Stimulated activated CD4-positive, alpha-beta T cell treated with anti-CD3 and anti-CD28 coated beads, TNF-alpha, amount 100 ng/mL, for 1 hour (primary cell): ENCODE measurements at places on chromosomes 7 and 10.

DNA sequence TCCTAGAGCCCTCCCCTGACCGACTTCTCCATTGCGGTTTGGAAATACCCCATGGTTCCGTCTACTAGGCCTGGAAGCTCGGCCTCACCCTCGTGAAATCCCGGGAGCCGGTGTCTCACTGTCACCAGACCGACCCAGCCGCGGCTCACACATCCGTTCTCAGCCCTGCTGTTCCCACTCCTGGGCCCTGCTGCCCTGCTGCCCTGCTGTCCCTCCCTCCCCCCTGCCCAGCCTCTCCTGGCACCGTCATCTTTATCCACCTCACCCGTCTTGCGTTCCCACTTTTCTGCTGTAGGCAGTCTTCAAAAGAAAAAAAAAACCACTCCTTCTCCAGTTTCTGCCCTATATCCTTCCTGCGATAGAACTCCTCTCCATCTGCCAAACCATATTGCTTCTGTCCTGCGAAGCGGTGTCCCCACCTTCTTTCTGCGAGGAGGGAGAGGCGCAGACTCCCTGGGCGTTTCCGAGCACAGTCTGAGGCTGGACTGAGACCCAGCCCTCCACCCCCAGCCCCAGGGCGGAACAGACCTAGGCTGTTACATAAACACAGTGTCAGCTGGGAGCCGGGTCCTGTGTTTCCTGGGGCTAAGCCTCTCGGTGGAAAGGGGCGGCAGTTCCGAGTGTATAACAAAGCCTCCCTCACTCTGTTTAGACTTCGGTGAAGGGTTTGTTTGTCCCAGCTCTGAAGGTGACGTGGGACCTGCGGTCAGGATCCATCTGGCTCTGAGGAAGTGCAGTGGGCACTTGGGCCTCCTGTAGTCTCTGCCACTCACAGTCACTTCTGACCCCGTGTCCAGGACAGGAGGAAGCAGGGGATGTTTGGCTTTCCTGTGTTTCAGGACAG is 2.8 kb downstream of the AGAP3 start:
- no peak for DNase-seq

- no peak for DNase-seq
Measured at GRCh38 chr7:151426441-151426903, 13.5 kb downstream of the CRYGN start.

DNA sequence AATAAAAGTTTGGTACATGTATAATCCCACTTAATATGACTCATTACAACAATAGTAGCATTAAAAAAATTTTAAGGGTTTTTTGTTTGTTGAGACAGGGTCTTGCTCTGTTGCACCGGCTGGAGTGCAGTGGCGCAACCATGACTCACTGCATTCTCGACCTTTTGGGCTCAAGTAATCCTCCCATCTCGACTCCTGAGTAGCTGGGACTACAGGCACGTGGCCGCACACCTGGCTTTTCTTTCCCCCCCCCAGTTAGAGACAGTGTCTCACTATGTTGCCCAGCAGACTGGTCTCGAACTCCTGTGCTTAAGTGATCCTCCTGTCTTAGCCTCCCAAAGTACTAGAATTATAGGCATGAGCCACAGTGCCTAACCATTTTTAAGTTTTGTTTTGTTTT is 40.7 kb downstream of the KMT2C start:
- DNase-seq: no peak

GRCh38 chr10:49403363-49403762 is 7.5 kb upstream of the DRGX start:
- no peak for DNase-seq

GRCh38 chr10:58341947-58342346 is 7.1 kb downstream of the UBE2D1 start:
- DNase-seq: no peak

DNA sequence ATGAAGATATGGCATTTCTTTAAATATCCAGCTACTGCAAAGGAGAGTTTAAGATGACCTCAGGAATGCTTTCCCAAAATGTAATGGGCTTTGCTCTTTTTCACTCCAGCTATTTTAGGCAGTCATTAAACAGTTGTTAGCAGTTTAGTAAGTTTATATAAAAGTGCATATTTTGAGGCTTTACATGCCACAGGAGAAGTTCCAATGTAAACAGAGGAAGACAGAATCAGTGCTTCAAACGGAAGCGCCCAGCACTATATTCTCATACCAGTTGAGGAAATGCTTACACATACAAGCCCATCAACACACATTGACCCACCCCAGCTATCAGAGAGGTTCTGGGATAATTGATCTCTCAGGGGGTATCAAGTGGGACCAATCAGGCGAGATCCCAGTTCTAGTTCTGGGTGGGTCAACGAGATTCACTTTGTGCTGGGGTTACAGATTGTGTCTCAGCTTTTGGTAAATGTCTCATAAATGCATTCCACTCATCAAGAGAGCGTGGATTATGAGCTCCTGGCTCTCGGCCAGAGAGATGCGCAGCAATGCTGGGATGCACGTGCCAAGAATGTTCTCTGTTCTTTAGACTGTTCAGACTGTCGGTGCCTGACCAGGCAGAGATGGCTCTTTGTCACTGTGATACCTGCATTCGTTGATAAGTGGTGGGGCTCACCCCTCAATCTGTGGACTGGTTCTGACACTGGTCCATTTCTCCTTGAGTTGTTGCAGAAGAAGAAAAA is 55.0 kb downstream of the CACNB2 start:
- no peak for DNase-seq

DNA sequence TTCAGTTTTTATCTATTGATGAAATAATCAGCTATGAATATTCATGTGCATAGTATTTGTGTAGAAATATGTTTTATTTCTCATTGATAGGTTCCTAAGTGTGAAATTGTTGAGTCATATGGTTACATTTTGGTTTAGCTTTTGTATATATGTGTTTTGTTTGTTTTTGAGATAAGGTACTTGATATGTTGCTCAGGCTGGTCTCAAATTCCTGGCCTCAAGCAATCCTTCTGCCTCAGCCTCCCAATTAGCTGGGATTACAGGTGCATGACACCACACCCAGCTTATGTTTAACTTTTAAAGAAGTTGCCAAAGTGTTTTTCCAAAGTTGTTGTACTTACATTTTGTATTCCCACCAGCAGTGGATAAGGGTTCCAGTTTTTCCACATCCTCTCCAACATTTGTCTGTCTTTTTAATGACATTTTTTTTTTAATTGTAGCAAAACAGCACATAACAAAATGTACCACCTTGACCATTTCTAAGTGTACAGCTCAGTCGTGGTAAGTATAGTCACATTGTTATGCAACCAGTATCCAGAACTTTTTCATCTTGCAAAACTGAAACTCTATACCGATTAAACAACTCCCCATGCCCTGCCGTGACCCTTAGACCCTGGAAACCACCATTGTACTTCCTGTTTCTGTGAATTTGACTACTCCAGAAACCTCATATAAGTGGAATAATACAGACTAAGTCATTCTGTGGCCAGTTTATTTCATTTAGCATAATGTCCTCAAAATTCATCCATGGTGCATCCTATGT is 12.6 kb upstream of the UBE2D1 start:
- no peak for DNase-seq

- no peak for DNase-seq
Measured at GRCh38 chr10:110652475-110653118, 8.5 kb downstream of the RBM20 start.

GRCh38 chr7:68984306-68984705 is 614.0 kb upstream of the AUTS2 start:
- DNase-seq: no peak

- DNase-seq: no peak
Measured at GRCh38 chr7:148255333-148255732, 335.2 kb upstream of the C7orf33 start.

DNA sequence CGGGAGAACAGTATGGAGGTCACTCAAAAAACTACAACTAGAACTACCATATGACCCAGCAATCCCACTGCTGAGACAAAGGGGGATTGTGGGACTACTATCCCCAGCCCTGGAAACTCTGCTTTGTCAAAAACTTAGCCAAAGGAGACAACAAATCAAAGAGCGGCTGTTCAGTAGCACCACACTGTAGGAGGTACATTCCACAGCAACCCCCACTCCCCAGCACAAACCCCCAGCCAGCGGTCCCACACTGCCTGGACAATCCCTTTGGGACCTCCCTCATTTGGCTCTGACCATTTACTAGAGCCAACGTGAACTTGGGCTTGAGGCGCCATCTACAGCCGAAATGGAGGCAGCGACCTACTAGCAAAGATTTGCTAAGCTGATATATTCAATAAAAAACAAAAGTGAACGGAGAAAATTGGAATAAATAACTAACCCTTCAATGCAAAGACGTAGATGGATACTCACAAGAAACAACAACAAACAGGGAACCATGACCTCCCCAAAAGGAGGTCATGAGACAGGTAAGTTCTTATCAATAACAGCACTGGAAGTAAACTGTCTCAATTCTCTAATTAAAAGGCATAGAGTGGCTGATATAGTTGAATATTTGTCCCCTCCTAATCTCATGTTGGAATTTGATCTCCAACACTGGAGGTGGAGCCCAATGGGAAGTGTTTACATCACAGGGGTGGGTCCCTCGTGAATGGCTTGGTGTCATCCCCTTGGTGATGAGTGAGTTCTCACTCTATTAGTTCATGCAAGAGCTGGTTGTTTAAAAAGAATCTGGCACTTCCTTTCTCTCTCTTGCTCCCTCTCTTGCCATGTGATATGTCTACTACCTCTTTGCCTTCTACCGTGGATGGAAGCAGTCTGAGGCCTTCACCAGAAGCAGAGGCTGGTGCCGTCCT is 119.0 kb upstream of the KCNMA1 start:
- DNase-seq: no peak

- no peak for DNase-seq
Measured at GRCh38 chr7:127594490-127594889, 954 bp downstream of the FSCN3 start.
